ENCODE measurements at places on chromosomes 5 and 9. TPM values are rescaled to one million over a fixed set of nuclear protein-coding genes. Genes with fewer than 3 reads are reported as not detected.
A peak's percentile ranks its signal among the peaks of the same experiment; 100 is the strongest.

DNA sequence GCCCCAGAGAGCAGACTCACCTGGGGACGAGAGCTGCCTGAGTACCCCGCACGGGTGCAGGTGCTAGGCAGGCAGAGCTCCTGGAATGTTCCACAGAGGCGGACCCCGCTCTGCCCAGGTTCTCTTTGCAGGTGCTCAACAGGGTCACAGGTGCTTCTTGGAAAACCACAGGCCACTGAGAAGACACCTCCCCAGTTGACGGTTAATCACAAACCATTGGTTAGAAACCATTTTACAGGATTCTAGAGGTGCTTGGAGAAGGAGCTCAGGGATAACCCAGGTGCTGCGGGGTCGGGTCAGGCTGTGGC, 17.3 kb upstream of the SLC6A19 start:
- DNase-seq = no peak

DNA sequence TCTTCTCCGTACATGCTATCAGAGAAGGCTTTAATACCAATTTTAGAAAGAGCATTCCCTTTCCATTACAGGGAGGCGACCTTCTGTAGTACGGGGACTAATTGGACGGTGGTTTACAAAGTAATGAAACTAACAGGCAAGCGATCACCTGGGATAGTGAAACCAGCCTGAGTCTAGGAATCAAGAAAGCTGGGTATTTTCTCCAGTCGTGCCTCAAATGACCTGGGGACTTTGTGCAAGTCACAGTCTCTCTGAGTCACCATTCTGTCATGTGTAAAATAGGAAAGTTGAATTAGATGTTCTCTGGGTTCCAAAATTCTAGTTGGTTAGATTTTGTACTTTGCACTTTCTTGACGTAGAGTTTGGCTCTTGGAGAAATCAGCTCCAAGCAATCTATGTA, 22.7 kb upstream of the SSBP2 start:
- DNase-seq = no peak

- DNase-seq = no peak
Observed at GRCh38 chr9:84974258-84974657, 304.7 kb downstream of the NTRK2 start.

- no peak for DNase-seq
Observed at GRCh38 chr9:84330246-84330645, 10.3 kb downstream of the SLC28A3 start.

- no peak for DNase-seq
Observed at GRCh38 chr5:109718216-109718615, 28.5 kb downstream of the MAN2A1 start.

DNA sequence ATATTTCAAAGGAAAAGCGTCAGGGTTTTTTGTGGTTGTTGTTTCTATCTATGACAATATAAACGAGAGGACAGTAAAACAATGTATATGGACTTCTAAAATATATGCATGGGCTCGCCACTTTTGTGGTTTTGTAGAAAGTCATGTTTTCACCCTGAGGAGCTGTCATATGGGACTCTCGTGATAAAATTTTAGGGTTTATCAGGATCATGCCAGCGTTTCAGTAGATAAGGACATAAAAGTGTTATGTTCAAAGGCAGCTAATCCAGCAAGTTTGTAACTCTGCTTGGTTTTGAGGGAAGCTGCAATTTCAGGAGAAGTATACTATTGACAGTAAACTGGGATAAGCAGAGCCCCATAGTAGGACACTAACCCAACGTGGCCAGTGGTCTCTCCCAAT, 120.3 kb downstream of the CDC42SE2 start:
- no peak for DNase-seq

- no peak for DNase-seq
Observed at GRCh38 chr5:664343-664993, 28.7 kb downstream of the TPPP start.

- peak; percentile 22 for DNase-seq
Observed at GRCh38 chr5:54643685-54644106, 126.1 kb downstream of the SNX18 start.

DNA sequence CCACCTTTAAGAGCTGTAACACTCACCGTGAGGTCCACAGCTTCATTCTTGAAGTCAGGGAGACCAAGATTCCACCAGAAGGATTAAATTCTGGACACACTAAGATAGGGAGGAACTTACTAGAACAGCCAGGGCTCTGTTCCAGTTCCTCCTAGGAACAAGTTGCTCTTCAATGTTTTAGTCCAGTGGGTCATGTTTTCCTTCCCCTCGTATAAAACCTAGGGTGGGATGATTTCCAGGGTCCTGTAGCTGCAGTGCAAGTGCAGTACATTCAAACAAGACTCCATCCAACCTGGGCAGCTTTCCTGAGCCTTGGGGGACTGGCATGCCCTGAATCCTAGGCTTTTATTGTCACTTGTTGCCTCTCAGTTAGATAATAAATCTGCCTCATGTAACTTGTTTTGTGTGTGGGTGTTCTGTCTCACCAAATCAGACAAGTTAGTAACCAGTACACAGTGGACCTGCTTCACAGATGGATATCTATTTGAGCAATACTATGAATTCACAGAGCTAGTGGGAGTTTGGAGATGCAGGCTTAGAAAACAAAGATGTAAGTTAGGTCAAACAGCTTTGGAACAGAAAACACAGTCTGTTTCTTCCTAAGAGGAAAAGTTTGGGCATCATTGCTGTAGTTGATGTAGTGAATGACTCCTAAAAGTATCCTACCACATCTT, 405.6 kb downstream of the GABRG2 start:
- no peak for DNase-seq

DNA sequence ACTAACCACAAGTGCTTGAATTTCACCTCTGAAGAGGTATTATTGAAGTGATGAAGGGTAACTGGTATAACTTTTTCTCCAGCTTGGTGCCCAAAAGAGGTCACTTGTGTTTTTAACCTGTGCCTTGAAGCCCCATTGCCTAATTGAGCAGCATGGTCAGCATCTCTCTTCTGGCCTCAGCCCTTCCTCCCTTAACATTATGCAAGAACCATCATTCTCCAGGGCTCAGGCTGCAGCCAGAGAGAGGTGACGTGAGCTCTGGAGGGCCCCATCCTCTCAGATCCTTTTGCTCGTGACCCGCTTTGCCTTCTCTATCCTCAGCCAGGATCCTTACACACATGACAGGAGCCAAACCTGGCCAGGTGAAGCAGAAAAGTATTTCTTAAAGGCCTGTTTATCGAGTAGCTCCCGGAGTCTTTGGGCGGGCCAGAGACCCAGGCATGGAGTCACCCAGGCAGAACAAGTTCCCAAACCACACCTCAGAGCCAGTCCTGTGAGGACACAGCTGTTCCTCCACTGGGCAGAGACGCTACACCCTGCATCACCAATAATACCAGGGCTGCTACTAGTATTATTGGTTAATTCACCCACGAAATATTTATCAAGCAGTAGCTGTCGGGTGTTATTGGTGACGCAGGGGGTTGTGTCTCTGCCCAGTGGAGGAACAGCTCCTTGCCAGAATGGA, 29.6 kb upstream of the BOD1 start:
- no peak for DNase-seq

- no peak for DNase-seq
Observed at GRCh38 chr9:92974761-92975755, 27.7 kb downstream of the FGD3 start.

- no peak for DNase-seq
Observed at GRCh38 chr9:20369391-20369790, 252.9 kb downstream of the MLLT3 start.

DNA sequence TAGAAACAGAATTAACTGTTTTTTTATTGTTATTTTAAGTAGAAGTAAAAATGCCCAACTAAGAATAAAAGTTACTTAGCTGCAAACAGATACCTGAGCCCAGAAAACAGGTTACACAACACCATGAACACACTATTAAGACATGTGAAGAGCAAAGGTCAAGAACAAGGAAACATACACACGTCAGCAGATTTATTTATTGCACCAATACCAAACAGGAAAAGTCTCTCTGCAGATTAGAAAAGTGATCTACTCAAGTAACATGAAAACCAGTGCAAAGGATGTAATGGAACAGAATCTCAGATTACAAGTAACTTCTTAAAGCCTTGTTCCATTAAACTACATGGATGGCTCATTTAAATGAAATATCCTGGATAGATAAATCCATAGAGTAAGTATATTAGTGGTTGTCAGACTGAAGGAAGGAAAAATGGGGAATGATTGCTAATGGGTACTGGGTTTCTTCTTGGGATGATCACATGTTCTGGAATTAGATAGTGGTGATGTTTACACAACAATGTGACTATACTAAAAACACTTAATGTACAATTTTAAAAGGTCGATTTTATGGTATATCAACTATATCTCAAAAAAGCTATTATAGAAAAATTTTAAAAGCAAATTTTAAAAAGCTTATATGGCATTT, 6.1 kb downstream of the SAR1B start:
- no peak for DNase-seq

The NR4A3 gene
- polyA plus RNA-seq = 0.53 TPM

The HEMGN gene
- polyA plus RNA-seq = 2.3 TPM

The SKP1 gene
- polyA plus RNA-seq = 663 TPM

The ORM2 gene
- 0.35 TPM for polyA plus RNA-seq

The LAMC3 gene
- 1.8 TPM for polyA plus RNA-seq

The PHYKPL gene
- 52.1 TPM for polyA plus RNA-seq

The LIX1 gene
- 0.74 TPM for polyA plus RNA-seq

The CCDC171 gene
- polyA plus RNA-seq = 6.8 TPM
